ENCODE measurements at places on chromosomes 1 and 21.

GRCh38 chr1:12206792-12207424 is 22.9 kb upstream of the VPS13D start:
- DNase-seq: no peak

DNA sequence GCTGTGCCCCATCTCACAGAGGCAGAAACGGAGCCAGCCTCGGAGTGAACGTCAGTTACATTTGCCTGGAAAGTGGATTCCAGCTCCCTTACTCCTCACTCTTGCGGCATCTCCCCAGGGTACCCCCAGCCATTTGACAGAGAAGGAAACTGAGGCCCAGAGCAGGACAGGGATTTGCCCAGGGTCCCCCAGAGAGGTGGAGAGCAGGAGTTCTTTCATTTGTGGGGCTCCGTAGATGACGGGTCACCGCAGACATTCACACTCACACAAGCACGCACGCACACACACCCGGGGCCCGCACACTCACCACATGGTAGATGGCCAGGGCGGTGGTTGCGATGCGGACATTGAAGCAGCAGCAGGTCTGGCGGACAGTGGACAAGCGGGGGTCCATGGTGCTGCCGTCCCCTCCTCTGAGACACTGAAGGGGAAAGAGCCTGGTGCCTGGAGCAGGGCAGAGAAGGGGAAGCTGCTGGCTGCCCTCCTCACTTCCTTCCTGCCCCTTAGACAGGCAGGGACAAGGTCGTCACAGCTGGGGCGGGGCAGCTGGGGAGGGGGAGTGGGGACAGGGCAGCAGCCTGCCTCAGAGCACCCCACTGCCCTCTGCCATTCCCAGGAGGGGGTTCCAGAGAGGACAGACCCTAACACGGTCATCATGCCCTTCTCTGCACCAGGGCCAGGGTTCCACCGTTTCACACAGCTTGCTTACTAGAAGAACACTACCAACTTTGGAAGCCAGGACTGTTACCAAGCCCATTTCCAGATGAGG is at the start of gene LAPTM5:
Gene LAPTM5, minus strand, starts transcription at position 423 of the 769 bp plus-strand sequence. Its CDS starts 29 bp downstream, at position 394.
- DNase-seq: no peak

GRCh38 chr1:109637446-109637845 is 17.8 kb downstream of the AMPD2 start:
- DNase-seq: no peak

- no peak for DNase-seq
Measured at GRCh38 chr1:109592916-109593315, 26.5 kb downstream of the GNAT2 start.

DNA sequence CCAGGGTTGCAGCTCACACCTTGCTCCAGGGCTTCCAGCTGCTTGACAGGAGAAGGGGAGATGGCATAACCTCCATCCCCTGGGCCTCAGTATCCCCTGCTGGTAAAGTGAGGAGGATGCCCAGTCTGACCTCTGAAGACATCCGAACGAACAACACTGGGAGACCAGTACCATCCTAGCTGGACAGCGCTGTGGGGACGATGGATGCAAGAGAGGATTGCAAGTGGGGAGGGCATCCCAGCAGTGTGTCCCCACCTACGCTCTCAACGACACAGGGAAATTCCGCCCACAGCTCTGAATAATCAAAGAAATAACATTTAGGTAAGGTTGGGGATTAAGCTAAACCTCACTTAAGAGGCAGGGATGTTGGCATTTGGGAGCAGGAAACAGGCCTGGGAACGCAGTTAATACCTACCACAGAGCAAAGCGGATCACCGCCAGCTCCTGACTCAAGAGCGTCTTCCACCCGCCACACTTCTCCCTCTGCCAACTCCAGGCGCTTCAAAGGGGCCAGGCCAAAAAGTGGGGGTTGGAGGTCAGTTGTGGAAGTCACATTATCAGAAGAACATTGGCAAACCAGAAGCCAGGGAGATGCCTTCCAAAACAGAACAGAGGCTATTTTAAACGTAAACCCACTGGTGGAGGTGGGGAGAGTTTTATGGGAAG is 47.6 kb downstream of the SSBP3 start:
- no peak for DNase-seq
